ENCODE measurements at places on chromosomes 2 and 18.
A peak's percentile ranks its signal among the peaks of the same experiment; 100 is the strongest.

- no peak for DNase-seq
Measured at GRCh38 chr2:240819126-240819857, 727 bp downstream of the KIF1A start.

DNA sequence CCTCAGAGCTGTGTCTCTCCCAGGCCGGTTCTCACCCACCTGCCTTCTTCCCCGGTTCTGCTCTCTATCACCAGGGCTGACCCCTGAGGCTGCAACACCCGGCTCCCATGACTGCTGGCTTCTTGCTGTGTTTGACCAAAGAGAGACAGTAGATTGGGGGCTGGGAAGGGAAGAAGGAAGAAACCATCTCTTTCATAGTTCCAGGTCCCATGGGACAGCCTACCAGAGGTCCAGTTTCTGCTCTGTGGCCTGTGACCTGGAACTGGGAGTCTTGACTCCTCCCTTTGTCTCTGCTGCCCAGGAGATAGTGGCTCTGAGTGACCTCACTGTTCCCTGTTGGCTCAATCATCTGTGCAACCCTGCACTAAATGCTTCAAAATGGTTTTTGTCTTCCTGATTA is 38.1 kb downstream of the ALPK2 start:
- no peak for DNase-seq

GRCh38 chr2:178395295-178395694 is 55.7 kb downstream of the PRKRA start:
- no peak for DNase-seq

- no peak for DNase-seq
Measured at GRCh38 chr18:51637881-51638280, 440.4 kb upstream of the MEX3C start.

- no peak for DNase-seq
Measured at GRCh38 chr2:240309214-240309613, 126.2 kb upstream of the GPC1 start.

- DNase-seq = peak; percentile 13
Measured at GRCh38 chr2:14941151-14941631, 308.7 kb downstream of the LRATD1 start.

GRCh38 chr2:68717305-68717661 is 17.3 kb upstream of the ARHGAP25 start:
- DNase-seq = no peak

GRCh38 chr2:53067533-53067932 is 700.1 kb upstream of the CHAC2 start:
- no peak for DNase-seq

- DNase-seq = no peak
Measured at GRCh38 chr2:112198780-112199179, 56.1 kb downstream of the ZC3H8 start.

DNA sequence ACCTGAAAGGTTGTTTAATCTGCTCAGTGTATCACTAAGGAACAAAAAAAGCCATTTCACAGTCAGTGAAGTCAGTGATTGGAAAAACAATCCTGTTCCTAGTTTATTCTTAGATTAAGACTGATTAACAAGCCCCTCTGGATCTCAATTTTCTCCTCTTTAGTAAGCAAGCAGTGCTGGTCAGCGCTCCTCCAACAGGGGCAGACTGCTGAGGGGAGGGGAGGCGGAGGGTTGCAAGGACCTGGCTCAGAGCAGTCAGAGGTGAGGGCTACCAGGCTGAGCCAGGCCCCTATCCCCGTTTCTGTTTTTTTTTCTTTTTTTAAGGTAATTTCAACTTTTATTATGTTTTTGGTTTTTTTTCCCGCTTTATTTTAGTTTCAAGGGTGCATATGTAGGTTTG is 24.7 kb upstream of the KCNS3 start:
- DNase-seq = no peak

- no peak for DNase-seq
Measured at GRCh38 chr18:4994710-4995109, 202.3 kb downstream of the AKAIN1 start.

- no peak for DNase-seq
Measured at GRCh38 chr2:173568054-173568453, 213.4 kb downstream of the CDCA7 start.

DNA sequence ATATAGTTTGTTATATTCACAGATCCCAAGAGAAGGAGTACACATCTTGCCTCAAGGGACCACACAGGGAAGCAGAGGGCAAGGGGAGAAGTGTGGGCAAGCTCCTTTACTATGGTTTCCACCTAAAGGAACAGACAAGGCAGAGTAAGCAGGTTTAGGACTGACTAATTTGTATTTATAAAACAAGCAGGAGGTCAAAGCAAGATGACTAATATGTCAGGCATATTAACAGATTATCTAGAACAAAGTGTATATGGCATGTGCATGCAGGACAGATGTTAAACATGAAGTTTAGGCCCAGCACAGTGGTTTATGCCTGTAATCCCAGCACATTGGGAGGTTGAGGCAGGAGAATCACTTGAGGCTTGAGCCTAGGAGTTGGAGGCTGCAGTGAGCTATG is 3.7 kb upstream of the LRP2 start:
- no peak for DNase-seq

DNA sequence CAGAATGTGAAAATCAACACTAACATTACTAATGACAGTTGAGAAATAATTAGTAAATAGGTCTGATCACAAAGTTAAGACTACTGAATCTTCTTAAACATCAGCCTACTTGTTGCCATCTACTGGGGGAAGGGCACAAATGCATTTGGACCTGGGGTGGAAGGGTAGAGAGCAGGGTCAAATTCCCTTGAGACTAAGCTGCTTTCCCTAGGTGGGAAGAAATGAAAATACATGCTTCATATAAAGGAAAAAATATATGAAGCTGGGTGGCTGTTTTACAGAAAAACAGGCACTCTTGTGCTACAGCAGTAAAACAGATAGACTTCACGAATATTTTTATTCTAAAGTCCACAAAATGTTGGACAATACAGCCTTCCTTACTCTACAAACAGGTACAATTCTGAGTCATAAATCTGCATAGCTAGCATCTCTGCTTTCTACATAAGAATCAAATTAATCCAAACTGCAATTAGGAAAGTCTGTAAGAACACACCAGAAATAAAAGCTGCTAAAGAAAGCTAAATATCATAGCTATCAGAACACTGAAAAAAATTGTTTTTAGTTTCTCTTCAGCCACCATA is 10.9 kb downstream of the TRIP12 start:
- DNase-seq = no peak

DNA sequence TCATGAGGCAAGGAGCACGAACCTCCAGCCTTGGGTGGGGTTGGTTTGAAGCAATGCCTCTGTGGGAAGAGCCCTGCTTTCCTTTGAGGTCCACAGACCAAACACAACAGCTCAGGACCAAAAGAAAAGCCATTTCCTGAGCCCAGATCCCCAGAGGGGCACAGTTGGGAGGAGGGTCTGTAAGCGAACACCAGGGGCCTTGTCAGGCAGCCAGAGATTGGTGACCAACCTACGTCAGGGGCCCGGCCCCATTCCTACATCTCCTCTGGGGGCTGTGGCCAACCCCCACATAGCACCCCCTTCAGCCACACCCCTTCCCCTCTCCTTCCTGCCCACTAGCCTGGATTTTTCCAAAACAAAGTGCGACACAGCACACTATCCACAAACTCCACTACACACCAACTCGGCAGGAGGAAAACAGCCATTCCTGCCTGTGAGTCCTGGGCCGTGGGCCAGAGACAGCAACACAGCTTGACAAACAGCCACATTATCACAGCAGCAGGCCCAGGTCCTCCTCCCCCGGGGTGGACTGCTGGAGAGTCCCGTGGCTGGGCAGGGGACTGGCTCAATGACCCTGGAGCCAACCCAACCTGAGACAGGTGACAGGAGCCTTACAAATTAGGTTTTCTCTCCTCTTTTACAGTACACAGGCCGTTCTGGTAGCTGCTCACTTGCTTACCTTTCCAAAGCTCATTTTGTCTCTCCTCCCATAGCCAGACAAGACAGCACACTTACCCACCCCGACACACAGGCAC is 98.8 kb downstream of the TNS1 start:
- no peak for DNase-seq

- peak; percentile 1 for DNase-seq
Measured at GRCh38 chr18:76875390-76876325, 53.3 kb downstream of the ZNF236 start.

DNA sequence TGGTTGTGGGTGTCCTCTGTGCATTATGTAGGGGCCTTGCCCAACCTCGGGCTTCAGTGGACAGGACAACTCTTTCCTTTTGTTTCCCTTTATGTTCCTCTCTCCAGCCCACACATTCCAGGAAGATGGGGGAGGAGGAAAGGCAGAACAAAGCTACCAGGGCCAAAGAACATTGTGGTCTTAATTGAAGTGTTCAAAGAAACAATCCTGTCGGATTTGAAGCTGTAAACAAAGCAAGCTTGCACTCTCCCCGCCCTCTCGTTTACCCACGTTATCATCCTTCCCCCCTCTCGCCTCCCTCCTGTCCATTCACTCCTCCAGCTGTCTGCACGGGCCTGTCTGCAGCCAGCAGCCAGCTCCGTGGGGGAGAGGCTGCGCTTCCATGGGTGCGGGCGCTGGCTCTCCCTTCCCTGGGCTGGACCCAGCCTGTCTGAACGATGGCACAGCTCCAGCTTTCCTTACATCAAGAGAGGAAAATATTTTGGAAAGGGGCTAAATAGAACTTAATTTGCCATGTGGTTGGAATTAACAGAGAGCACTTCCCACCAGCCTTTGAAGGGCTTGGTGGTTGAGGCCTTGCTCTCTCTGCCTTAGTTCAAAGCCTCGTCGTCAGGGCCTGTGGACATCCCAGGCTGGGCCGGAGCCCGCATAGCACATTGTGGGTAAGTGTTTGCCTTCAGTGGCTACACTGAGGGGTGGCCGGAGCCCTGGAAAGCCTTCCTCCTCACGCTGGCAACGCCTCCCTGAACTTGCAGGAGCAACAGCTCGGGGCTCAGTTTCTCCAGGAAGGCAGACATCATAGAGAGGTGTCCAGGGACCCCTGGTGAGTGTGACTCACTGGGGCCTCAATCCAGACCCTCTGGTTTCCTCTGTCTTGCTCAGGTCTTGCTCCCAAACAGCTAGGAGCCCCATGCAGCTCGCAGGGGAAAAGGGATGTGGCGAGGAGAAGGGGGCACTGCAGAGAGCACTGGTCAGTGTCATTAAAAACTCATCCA is 60.6 kb upstream of the HS6ST1 start:
- peak; percentile 89 for DNase-seq

GRCh38 chr18:32919799-32920198 is 147.0 kb upstream of the KLHL14 start:
- DNase-seq = no peak

- DNase-seq = no peak
Measured at GRCh38 chr2:219179601-219180465, 1.8 kb downstream of the RETREG2 start.

- DNase-seq = no peak
Measured at GRCh38 chr2:171083451-171083850, 77.2 kb downstream of the TLK1 start.

- DNase-seq = peak; percentile 90
Measured at GRCh38 chr2:181258720-181259119, 198.5 kb upstream of the ITGA4 start.

- DNase-seq = no peak
Measured at GRCh38 chr2:88190808-88191721, 20.9 kb downstream of the THNSL2 start.

GRCh38 chr2:23330214-23330613 is 54.8 kb upstream of the KLHL29 start:
- no peak for DNase-seq

GRCh38 chr2:66317268-66317890 is 117.5 kb upstream of the MEIS1 start:
- DNase-seq = no peak

GRCh38 chr2:39537150-39537549 is 100.1 kb upstream of the MAP4K3 start:
- DNase-seq = no peak

DNA sequence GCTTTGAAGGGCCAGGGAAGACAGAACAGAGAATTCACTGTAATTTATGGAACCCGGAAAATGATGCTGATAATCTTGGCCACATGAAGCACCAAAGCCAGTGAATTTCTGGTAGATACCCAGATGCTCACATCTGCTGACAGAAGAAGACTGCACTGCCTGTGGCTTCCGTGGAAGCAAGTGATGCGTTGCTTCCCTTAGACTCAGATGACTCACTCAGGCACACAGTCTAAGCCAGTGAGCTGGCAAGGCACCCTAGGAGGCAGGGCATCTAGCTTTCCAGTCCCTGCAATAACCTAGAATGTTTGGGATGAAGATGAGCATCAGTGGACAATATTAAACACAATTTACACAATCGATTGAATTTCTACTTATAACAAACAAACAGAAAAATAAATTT is 284.7 kb downstream of the CMPK2 start:
- peak; percentile 40 for DNase-seq

DNA sequence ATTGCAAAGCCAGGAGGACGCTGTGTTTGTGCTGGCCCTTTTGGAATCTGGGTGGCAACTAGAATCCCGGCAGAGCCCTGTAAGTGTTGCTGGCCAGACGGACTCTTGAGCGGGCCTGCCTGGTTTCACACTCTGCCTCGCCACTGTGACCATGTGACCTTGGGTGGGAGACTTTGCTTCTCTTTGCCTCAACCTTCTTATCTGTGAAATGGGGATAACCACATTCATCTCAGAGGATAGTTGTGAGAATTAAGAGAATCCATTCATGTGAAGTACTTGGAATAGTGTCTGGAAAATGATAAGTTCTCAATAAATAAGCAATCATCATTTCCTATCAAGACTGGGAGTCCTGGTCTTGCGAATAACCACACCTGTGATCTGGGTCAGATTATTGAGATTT is 105.6 kb downstream of the LIPG start:
- DNase-seq = no peak

DNA sequence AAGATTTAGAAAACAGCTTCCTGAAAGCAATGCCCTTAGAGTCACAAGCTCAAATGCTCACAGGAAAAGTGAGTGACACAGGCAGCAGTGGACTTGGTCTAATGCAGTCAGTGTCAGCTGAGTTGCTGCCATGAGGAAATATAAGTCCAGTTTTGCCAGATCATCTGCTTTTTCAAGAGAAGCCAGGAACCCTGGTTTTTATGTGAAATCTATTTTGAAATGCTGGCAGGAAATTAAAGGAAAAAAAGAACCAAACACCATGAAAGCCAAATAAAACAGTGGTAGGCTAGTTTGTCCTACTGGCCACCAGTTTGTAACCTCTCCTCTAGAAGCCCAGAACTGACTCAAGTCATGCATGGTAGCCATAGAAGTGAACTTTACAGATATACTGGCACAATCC is 109.2 kb downstream of the THADA start:
- DNase-seq = no peak

DNA sequence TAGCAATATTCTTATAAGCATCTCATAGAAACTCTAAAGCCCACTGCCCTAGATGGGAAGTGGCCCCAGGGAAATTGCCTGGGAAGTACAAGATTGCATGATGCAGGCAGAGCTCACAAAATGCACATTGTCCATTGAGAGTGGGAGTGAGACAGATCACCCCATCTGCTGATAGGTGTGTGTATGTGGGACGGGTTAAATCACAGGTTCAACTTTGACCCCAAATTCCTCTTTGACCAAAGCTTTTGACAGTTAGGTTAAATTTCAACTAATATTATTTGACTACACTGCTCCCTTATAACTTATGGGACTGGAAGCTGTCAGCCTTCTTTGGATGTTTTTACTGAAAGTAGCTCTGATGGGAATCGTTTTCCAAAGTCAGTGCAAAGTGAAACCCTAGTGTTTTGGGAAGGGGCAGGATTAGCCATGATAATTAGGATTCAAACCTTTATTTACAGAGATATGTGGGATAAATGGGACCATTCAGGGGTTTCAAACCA is 11.4 kb upstream of the FABP1 start:
- no peak for DNase-seq

Data from fibroblast of skin of left quadriceps (primary cell).